ENCODE measurements at places on chromosomes 4 and X. TPM values are rescaled to one million over a fixed set of nuclear protein-coding genes. Genes with fewer than 3 reads are reported as not detected.

UBL4A gene
- 42.0 TPM for total RNA-seq

SLC10A4 gene
- 0.25 TPM for total RNA-seq

MAD2L1 gene
- total RNA-seq: 1.7 TPM

GYPE gene
- 1.4 TPM for total RNA-seq

GSTCD gene
- total RNA-seq: 13.2 TPM

CORIN gene
- 0.48 TPM for total RNA-seq

ZDHHC9 gene
- 29.9 TPM for total RNA-seq

NXF2B gene
- not detected for total RNA-seq
